ENCODE measurements at places on chromosomes 6 and 20.

- DNase-seq = peak; percentile 26
Observed at GRCh38 chr6:32700391-32701040, 34.1 kb upstream of the HLA-DQB1 start.

DNA sequence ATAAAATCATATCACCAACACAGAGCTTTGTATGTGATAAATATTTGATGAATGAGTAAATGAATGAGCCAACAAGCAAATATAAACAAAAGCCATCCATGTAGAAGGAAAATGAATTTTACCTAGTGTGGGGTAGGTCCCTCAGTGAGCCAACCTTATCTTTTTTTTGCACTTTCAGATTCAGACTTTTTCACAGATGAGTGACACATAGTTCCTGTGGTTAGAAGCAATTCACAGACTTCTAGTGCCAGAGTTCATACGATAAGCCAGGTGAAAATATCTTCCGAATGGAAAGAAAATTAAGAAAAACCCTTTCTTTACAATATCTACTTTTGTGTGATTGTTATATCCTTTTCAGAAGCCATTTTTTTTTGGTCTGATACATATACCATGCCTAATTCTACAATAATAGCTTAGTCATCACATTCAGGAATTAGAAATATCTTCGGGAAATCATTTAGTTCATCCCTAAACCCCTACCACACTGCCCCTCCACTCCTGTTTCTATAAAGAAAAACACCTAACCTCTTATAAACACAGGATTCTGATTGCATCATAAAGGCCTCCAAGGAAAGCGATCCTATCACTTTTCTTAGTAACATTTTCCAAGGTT lies 82.7 kb upstream of the CNR1 start:
- no peak for DNase-seq

DNA sequence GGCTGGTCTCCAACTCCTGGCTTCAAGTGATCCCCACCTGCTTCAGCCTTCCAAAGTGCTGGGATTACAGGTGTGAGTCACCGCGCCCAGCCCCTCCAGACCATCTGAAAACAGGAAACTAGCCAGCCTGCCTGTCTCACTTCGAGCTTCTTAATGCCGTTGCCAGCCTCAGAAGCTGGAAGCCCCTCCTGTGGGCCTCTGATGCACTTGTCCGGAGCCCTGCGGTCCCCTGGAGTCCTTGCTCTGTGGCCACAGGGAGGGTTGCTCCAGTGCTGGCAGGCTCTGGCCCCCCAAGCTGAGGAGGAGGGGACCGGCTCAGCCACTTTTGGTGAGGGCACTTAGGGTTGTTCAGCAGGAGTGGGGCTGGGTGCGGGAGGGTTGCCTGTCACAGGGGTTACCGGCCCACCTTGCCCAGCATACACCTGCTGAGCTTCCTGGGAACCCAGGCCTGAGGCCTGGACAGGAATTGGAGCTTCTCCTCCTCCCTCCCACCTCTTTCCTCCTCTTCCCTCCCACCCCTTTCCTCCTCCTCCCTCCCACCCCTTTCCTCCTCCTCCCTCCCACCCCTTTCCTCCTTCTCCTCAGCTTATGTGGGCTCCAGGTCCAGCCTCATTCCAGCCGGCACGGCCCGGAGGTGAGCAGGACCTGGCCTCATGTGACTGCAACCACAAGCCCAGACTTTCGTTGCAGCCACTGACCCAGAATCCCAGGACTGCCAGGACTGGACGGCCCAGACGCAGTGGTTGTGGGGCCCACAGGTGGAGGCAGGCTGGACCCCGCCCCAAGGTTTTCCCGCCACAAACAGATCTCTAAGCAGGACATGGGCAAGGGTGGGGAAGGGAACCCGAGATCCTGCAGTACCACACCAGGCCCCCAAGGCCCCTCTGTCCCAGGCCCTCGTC lies 9.4 kb upstream of the BIRC7 start:
- no peak for DNase-seq

DNA sequence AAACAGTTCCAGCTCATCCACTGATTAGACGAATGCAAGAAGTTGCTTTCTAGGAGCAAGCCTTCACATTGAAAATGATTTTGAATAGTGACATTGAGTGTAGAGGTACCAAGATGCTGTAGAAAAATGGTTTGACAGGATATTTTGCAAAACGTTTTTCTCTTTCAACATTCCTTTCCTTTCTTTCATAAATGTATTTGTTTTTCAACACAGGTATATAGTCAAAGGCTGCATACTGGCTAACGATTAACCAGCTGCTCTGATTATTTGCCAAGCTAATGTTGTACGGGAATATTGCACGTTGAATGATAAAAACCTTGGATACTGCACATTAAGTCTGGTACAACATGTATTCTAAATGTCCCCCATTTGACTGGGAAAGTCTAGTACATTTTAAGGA lies 78.8 kb upstream of the TENT5A start:
- no peak for DNase-seq

Measured in stimulated activated CD4-positive, alpha-beta T cell treated with anti-CD3 and anti-CD28 coated beads, Interleukin-4, amount 100 ng/mL, for 24 hours (primary cell).